ENCODE measurements at places on chromosomes 7 and 10.

GRCh38 chr7:107594961-107595737, 15.1 kb downstream of the BCAP29 start:
- no peak for DNase-seq

GRCh38 chr10:96387601-96388000, 28.8 kb upstream of the OPALIN start:
- DNase-seq, result no peak

DNA sequence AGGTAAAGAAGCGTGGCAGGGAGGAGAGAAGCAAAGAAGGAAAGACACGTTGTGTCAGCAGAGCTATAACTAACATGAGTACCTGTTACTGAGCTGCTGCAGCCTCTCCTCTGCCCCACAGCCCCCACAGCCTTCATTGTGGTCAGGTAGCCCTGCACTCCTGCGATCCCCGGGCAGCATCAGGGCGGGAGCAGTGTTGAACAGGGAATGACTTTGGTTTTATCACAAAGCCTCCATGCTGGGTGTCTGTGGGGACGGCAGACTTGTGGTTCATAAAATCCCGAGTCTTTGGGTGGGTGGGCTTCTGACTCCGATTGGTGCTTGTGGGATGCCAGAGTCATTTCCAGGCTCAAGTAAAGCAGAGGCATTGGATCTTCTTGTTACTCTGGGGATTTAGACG, 14.8 kb upstream of the PRKAG2 start:
- no peak for DNase-seq

DNA sequence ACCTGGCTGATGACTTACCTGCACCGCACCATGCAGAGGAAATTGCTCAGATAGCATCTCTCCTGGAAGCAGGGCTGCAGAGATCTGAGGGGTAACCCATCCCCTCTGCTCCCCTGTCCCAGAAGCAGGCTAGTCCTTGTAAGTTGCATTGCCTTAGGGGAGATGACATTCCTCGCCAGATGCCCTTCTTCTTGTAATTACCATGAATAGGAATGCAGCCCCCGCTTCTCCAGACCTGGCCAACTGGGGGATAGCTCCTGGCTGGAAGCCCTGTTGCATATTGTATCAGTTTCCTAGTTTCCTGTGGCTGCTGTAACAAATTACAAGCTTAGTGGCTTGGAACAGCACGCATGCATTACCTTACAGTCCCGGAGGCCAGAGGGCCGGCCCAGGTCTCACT, 47.5 kb upstream of the EN2 start:
- no peak for DNase-seq

DNA sequence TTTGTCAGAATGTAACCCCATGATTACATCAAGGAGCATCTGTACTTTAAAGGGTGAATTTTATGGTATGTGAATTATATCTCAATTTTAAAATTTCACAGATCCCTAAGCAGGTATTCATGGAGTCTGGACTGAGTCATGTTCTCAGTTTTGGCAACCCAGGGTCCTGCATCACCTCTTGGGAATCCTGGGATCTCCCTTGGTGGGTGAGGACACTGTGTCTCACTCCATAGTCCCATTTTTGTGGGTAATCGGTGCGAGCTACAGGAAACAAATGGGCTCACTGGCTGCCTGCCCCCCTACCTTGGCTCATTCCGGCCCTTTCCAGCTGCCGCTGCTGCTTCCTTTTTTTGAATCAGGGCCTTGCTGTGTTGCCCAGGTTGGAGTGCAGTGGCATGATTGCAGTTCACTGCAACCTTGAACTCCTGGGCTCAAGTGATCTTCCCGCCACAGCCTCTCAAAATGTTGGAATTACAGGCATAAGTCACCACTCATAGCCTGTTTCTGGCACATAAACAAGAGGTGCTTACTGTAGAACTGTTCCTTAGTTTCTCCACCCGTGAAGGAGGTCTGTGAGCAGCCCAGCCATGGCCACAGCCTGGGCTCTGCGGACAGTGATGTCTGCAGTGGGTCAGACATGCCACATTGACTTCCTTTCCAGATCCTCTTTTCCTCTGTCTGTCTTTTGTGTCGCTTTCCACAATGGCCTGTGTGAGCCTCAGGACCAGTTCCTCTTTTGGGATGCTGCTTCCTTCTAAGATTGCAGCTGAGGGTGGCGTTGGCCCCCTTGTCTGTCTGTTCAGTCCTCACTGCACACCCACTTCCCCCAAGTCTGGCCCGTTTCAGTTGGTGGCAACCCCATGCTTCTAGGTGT, 14.5 kb downstream of the PALD1 start:
- DNase-seq, result no peak

- DNase-seq, result no peak
Observed at GRCh38 chr7:129327076-129327475, 102.2 kb downstream of the AHCYL2 start.

GRCh38 chr10:35415505-35415904, 79.2 kb downstream of the CCNY start:
- DNase-seq, result no peak

DNA sequence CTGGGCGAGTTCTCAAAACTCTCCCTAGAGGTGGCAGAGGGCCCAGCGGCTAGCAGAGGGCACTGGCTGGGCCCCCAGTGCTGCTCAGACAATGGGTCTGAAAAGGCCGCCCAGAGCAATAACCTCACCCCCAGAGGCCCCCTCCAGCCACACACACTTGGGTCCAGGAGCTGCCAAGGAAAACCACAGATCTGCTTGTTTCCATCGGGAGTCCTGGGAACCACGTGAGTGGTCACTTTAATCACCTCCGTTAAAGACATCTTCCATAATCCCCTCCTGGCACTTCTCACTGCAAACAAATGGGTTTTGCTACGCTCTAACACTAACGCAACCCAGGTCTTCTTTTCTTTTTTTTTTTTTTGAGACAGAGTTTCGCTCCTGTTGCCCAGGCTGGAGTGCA, 30.0 kb downstream of the NUDT1 start:
- DNase-seq, result no peak

DNA sequence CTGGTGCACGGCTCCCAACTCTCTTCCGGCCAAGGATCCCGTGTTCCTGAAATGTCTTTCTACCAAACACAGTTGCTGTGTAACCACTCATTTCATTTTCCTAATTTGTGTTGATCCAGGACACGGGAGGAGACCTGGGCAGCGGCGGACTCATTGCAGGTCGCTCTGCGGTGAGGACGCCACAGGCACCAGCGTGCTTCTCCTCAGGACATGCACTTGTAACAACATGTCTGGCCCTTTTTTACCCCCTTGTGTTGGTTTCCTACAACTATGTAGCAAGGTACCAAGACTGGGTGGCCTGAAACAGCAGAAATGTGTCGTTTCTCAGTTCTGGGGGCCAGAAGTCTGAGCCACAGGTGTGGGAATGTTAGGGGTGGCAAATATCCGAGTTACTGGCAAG, 18.2 kb downstream of the CALML5 start:
- no peak for DNase-seq

DNA sequence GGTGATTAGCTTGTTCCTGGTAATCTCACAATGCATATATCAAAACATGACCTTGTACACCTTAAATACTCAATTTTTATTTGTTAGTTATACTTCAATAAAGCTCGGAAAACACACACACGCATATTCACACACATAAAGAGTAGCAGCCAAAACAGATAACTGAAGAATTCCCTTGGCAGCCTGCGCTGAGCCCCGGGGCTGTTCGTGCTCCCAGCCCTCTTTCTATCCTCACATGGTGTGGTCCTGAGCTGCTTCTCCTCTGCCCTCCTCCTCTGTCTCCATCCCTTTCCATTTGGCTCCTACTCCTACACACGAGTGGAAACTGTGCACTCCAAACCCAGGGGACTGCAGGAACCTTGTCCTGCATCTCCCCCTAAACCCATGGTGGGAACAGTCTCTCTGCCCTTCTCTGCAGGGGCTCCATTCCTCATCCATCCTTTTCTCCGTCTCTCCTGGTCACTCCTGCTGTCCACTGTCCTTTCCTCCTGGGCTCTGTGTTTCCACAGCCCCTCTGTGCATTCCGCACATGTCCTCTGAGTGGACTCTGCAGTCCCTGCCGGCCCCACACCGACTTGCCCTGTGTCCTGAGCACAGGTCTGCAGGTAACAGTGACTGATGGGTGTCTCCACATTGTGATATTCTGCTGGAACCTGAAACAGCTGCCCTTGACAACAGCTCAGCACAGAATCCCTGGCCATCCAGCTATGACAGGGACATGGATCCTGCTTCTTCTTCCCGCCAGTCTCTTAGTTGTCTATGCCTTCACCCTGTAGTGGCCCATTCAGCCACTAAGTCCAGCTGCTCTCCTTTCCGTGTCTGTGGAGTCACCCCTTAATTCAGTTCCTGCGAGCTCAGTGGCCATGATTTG, 216.8 kb upstream of the ZNF32 start:
- no peak for DNase-seq

Data from cortex of kidney (tissue), 1 donor.